PC-9 (cell line): ENCODE measurements at places on chromosomes 13 and 19. TPM values are rescaled to one million over a fixed set of nuclear protein-coding genes. Genes with fewer than 3 reads are reported as not detected.

- no peak overlapping the region for H3K4me3 ChIP-seq
- H3K27me3 ChIP-seq: peaks cover 27% of the 10 kb centered on the region
- no peak for DNase-seq
- no peak overlapping the region for H3K27ac ChIP-seq
- no peaks in the 10 kb centered on the region for H3K4me1 ChIP-seq
Measured at GRCh38 chr19:34505321-34506025, 23.9 kb downstream of the WTIP start.

DNA sequence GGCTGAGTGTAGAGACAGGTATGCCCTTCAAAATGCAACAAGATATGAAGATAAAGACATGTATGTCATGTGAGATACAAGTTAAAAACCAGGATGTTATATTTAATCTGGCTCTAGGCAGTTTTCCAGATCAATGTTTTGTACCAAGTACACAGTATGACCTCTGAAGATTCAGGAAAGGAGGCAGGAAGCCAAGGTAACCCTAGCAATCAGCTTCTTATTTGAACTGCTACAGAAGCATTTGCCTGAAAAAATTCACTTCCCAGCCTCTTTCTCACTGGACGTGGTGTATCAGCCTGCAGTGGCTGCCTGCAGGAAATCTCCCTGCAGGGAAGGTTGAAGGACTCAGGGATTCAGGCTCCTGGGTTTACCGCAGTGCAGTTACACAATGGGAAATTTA lies 24.1 kb downstream of the OLFM4 start:
- no peak overlapping the region for H3K4me3 ChIP-seq
- no peaks in the 10 kb centered on the region for H3K4me1 ChIP-seq

DNA sequence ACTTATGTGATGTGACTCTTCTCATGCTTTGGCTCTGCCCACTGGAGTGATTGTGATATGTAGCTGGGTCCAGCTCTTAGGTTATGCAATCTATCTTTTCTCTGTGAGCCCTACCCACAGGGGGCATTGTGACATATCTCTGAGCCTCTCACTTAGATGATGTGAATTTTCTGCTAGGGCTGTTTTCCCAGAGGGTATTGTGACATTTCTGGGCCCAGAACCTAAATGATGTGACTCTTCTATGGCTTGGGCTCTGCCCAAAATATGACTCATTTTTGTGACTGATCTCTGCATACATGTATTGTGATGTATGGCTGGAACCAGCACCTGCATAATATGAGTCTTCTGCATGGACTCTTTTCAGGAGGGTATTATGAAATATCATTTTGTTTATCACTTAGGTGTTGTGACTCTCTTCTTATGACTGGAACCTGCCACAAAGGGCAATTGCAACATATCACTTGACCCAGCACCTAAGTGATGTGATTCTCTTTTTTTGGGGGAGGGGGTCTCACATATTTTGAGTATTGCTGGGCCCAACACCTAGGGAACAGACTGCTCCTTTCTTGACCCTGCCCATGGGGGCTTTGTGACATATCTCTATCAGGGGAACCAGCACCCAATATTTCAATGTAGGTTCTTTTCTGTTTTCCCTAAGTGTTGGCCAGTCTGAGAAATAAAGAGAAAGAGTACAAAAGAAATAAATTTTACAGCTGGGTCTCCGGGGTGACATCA lies 12.1 kb upstream of the ZNF254 start:
- no peak overlapping the region for H3K4me3 ChIP-seq
- H3K27me3 ChIP-seq: no peaks in the 10 kb centered on the region
- peaks cover 13% of the 10 kb centered on the region; the same call in 1 of the 2 replicates for H3K4me1 ChIP-seq
- DNase-seq: no peak
- peaks cover 41% of the 10 kb centered on the region; the same call in 1 of the 2 replicates for H3K36me3 ChIP-seq

- 0 out of 2 replicates have a peak overlapping the region, but pooled peaks have one; percentile 77 for H3K27ac ChIP-seq
- peaks cover 47% of the 10 kb centered on the region for H3K4me1 ChIP-seq
- H3K4me3 ChIP-seq: peak overlapping the region; percentile 64
Measured at GRCh38 chr19:6718741-6719539, 1.5 kb downstream of the C3 start.

DNA sequence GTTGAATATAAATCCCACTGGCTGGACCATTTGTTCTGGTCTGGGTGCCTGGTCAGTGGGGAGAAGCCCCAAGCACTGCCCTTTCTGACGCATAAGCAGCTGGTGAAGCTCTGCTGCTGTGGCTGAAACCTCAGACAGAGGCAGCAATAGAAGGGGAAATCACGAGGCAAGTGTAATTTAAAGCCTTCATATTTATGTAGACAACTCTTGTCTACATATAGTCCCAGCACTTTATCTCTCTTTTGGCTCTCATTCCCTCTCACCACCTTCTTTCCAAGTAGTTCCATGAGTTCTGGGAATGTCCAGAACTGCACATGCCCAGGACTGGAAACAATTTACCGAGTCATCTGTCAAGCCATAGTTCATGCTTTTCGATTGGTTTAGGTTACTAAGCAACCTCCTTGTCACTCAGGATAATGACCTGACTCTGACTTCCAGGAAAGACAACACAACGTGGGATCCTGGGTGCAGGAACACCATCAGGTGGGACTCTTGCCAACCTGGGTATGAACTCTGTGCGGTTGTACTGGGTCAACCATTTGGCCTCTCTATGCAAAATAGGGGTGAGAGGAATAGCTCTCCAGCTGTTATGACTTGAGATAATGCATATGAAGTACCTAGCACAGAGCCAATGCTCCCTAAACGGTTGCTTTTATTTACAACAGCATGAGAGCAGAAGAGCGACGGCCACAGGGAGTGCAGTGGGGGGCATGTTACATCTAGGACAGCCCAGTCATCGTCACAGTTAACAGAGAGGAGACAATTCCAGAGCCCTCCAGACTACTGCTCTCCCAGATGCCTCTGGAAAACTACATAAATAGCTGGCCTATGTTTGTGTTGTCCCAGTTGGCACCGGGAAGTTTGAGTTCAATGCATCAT lies 321.9 kb downstream of the FOXO1 start:
- H3K36me3 ChIP-seq: no peaks in the 10 kb centered on the region
- H3K4me3 ChIP-seq: no peak overlapping the region
- H3K27ac ChIP-seq: no peak overlapping the region
- no peak for DNase-seq
- H3K4me1 ChIP-seq: no peaks in the 10 kb centered on the region

DNA sequence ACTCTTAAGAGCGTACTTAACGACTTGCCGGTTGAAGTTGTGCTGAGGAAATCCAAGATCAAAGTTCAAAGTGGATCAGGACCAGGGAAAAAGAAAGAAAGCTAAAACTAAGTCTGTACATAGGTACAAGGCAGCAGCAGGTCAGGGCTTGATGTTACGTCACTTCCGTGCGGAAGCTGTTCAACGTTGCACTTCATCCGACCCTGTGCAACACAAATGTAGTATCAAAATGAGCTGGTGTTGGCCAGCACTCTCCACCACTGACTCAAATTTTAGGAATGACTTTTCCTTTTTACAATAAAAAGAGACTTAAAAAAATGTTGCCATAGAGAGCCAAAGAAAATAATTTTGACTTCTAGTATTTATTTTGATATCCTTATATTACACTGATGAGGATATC lies 1315.4 kb downstream of the EFNB2 start:
- no peak overlapping the region for H3K27ac ChIP-seq
- no peak overlapping the region for H3K4me3 ChIP-seq
- no peaks in the 10 kb centered on the region for H3K27me3 ChIP-seq
- no peaks in the 10 kb centered on the region for H3K4me1 ChIP-seq
- no peak for DNase-seq
- no peaks in the 10 kb centered on the region for H3K36me3 ChIP-seq

DNA sequence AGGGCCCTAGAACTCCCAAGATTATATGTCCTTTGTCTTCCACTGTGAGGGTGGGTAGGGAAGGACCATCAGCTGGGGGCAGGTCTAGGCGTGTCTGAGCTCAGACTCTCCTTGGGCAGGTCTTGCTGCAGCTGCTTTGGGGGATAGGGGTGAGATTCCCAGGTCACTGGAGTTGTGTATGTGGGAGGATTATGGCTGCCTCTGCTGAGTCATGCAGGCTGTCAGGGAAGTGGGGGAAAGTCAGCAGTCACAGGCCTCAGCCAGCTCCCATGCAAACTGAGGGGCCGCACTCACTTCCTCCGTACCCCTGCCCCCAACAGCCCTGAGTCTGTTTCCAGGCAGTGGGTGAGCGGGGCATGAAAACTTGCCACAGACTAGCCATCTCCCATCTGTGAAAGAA lies 600.8 kb downstream of the DIAPH3 start:
- no peaks in the 10 kb centered on the region for H3K36me3 ChIP-seq
- DNase-seq: no peak
- no peaks in the 10 kb centered on the region for H3K4me1 ChIP-seq
- no peaks in the 10 kb centered on the region for H3K27me3 ChIP-seq
- no peak overlapping the region for H3K27ac ChIP-seq
- H3K4me3 ChIP-seq: no peak overlapping the region

DNA sequence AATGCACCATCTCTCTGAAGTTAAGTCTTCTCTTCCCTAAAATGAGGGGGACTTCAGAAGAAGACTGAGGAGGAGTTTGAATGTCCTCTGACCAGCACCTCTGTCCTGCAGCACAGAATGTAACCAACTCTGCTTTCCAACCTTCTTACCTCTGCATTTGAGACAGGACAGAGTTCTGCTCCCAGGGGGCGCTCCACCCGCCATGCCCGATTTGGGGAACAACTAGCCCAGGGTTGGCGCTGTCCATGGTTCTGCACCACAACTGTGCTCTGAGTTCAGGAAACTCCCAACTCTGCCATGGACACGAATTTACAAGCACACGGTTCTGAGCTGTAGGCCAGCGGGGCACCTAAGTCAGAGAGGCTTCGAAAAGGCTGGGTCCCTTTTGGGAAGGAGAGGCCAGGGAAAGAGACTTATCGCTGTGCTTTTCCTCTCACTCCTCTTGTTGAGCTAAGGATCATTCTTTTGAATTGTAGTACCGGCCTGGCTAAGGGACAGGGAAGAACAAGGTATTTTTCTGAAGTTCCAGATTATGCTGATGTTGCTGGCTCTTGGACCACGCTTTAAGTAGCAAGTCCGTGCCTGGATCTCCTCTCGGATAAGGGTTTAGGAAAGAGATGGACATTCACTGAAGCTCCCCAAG lies 22.2 kb downstream of the SIGLEC5 start:
- no peaks in the 10 kb centered on the region for H3K4me1 ChIP-seq
- H3K27ac ChIP-seq: no peak overlapping the region
- DNase-seq: peak; percentile 82
- H3K27me3 ChIP-seq: peaks cover 52% of the 10 kb centered on the region

DNA sequence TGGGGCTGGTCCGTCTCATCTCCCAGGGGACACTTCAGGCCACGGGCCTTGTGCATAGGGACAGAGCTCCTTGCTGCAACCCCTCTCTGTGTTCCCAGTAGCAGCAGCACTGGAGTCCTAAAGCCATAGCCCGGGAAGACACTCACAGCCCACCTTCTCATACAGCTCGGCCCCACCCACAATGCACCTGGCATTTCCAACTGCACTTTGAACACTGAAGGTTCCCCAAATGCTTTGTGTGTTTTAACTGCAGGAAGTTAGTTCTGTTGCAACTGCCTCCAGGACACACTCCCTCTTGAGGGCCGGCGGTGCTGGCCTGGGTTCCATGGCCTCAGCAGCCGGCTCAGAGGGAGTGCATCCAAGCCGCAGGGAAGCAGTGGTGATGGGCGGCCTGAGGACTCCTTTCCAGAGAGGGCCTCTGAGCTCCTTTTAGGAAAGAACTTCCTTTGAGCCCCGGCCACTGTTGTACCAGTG lies 22.7 kb upstream of the TMEM255B start:
- H3K4me3 ChIP-seq: no peak overlapping the region
- DNase-seq: no peak
- no peaks in the 10 kb centered on the region for H3K4me1 ChIP-seq
- peaks cover 76% of the 10 kb centered on the region for H3K27me3 ChIP-seq
- no peak overlapping the region for H3K27ac ChIP-seq

DNA sequence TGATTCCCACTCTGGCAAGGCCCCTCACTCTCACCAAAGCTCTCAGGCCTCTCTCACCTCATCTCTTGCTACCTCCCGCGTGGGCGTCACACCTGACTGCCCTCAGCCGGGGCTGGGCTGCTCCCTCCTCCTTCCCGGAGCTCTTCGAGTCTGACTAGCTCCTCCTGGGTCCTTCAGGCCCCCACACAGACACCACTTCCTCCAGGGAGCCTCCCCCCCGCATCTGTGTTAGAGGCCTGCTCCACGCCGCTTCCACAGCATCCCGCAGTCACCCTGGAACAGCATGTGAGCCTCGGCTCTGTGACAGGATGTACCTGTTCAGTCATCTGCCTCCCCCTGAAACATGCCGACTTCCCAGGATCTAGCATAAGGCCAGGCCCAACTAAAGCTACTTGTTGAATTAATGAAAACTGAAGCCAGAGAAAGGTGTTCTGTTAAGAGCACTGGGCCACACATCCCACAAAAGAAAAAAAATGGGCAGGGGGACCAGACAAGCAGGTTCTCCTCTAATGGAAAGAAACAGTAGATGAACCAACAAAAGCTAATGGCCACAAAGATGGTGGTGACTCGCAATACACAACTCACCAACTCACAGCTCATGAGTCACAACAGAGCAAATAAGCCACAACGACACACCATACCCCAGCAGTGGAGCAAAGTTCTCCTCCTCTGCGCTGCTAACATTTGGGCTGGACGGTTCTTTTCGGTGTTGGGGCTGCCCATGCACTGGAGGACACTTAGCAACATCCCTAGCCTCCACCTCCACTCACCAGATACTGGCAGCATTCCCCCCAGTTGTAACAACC lies 3.0 kb downstream of the PPP6R1 start:
- peak overlapping the region; percentile 58 for H3K27ac ChIP-seq
- peaks cover 55% of the 10 kb centered on the region for H3K4me1 ChIP-seq
- DNase-seq: peak; percentile 86
- H3K36me3 ChIP-seq: no peaks in the 10 kb centered on the region
- H3K27me3 ChIP-seq: no peaks in the 10 kb centered on the region
- H3K4me3 ChIP-seq: peak overlapping the region; percentile 77

DNA sequence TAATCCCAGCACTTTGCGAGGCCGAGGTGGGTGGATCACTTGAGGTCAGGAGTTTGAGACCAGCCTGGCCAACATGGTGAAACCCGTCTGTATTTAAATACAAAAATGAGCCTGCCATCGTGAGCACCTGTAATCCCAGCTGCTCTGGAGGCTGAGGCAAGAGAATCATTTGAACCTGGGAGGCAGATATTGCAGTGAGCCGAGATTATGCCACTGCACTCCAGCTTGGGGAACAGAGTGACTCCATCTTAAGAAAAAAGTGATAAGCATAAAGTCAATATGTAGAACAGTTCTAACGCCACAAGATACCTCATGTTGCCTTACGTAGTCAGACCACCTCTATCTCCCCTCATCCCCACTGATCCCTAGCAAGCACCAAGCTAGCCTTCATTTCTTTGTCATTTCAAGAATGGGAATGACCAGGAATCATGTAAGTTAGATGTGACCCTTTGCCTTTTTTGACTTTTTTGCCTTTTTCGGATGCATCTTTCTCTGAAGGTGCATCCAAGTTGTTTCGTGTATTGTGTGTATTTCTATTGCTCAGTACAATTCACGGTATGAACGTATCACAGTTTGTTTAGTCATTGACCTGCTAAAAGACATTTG lies 6.4 kb downstream of the RPL21 start:
- peaks cover 59% of the 10 kb centered on the region for H3K36me3 ChIP-seq
- no peaks in the 10 kb centered on the region for H3K27me3 ChIP-seq
- H3K27ac ChIP-seq: peak overlapping the region; percentile 7; the same call in 1 of the 2 replicates
- DNase-seq: no peak

- H3K4me3 ChIP-seq: no peak overlapping the region
- no peak overlapping the region for H3K27ac ChIP-seq
- H3K36me3 ChIP-seq: no peaks in the 10 kb centered on the region
- H3K4me1 ChIP-seq: no peaks in the 10 kb centered on the region
Measured at GRCh38 chr13:74003374-74003773, 130.8 kb downstream of the KLF12 start.

EBI3 gene
- total RNA-seq: not detected in 2 replicates

ZNF285 gene
- 3.0 and 3.5 TPM in 2 replicates for total RNA-seq

C2CD4C gene
- 1.2 and 2.1 TPM in 2 replicates for total RNA-seq

DNAAF3 gene
- total RNA-seq: 51.8 and 76.6 TPM in 2 replicates

BIVM gene
- 12.5 and 17.5 TPM in 2 replicates for total RNA-seq
